ENCODE measurements at places on chromosomes 3 and 15. TPM values are rescaled to one million over a fixed set of nuclear protein-coding genes. Genes with fewer than 3 reads are reported as not detected.

DNA sequence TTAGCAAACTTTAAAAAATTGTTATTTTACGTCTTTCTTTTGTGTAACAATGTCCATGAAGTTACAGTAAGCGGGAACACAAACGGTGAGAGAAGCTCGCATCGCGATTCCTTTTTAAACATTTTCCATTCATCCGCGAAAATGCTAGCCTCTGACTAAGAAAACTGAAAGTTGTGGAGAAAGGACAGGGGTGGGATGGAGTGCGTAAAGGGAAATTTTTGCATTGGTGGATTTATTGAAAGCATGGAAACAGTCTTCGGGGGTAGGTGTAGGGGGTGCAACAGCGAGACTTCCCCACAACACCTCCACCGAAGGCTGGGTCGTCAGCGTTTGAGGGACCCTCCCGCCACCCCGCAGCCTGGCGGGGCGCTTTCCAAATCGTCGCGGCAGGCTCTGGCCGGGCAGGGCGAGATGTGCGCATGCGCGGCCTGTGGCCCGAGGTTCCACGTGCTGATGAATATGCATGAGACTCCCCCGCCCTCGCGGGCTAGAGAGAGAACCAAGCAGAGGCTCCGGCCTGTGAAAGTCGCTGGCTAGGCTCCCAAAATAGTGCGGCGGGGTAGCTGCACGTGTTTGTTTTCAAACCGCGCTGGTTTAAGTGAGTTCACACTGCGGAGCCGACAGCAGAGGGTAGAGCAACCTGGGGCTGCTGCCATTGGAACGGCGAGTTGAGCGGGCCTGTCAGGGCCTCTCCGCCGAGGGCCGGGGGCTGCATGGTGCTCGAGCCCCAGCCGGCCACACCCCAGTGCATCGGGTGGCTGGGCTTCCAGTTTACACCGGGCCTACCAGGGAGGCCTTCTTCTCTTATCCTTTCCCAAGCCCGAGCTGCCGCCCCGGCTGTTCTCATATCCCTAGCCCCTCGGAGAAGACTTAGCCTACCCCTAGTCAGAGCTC is 9.9 kb downstream of the ZIC1 start:
- peak overlapping the region; percentile 40 for H3K4me3 ChIP-seq
- peak; percentile 65 for DNase-seq
- no peak overlapping the region for H3K27ac ChIP-seq

Gene TM2D3
- 71.6 TPM for polyA plus RNA-seq

- no peaks in the 10 kb centered on the region for H3K27me3 ChIP-seq
- H3K4me1 ChIP-seq: no peaks in the 10 kb centered on the region
- no peak for DNase-seq
Observed at GRCh38 chr3:136211547-136211946, 15.4 kb upstream of the MSL2 start.

DNA sequence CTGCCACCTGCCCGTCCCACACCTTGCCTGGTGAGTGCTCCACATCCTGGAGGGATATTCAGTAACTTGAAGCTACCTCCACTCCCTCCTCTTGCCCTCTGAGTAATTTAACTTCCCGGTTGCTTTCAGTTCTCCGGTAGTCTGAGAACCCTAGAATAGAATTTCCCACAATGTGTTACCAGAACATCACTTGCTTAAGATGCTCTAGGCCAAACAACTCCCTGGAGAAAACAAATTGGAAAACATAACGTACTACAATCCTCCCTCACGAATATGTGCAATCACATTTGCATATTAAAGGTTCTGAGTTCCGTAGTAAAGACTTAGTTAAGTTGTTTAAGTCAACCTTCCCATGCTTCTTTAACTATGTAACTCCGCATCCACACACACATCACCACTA is 44.8 kb downstream of the SLCO2A1 start:
- H3K4me1 ChIP-seq: no peaks in the 10 kb centered on the region
- H3K4me3 ChIP-seq: no peak overlapping the region
- H3K27me3 ChIP-seq: no peaks in the 10 kb centered on the region
- H3K27ac ChIP-seq: no peak overlapping the region

Gene SMCO1
- not detected for polyA plus RNA-seq

GRCh38 chr3:161549261-161549660 is 52.7 kb downstream of the OTOL1 start:
- H3K27me3 ChIP-seq: no peaks in the 10 kb centered on the region
- no peaks in the 10 kb centered on the region for H3K4me1 ChIP-seq
- H3K27ac ChIP-seq: no peak overlapping the region
- DNase-seq: no peak

Gene TGFBR2
- polyA plus RNA-seq: 58.9 TPM

Gene ZDHHC3
- polyA plus RNA-seq: 60.7 TPM

Gene FOXL2
- polyA plus RNA-seq: not detected

DNA sequence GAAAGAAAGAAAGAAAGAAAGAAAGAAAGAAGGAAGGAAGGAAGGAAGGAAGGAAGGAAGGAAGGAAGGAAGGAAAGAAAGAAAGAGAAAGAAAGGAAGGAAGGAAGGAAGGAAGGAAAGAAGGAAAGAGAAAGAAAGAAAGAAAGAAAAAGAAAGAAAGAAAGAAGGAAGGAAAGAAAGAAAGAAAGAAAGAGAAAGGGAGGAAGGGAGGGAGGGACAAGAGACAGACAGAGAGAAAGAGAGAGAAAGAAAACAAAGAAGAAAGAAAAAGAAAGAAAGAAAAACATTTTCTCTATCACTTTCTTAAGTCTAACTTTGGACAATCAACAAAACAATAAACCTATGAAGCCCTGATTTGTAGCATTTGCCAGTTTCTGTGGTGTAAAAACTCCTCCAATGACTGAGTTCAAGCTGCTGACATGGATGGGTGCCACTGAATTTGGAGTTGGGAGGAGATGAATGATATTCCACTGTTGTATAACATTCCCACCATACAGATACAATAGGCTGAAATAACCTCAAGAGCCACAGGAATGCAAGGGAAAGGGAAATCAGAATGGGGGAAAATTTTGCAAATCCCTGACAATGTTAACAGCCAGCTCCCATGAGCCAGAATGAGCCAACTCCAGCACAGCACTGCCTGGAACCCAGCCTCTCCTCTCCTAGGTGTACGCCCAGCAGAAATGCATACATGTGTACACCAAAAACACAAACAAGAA is 15.0 kb upstream of the RTP3 start:
- no peaks in the 10 kb centered on the region for H3K27me3 ChIP-seq
- H3K36me3 ChIP-seq: no peaks in the 10 kb centered on the region
- no peak for DNase-seq
- no peaks in the 10 kb centered on the region for H3K4me1 ChIP-seq
- H3K27ac ChIP-seq: no peak overlapping the region

GRCh38 chr3:48727511-48727910 is 10.5 kb upstream of the IP6K2 start:
- no peaks in the 10 kb centered on the region for H3K4me1 ChIP-seq
- H3K27ac ChIP-seq: no peak overlapping the region
- no peak for DNase-seq
- no peaks in the 10 kb centered on the region for H3K36me3 ChIP-seq

- H3K4me3 ChIP-seq: no peak overlapping the region
- peaks cover 3% of the 10 kb centered on the region for H3K4me1 ChIP-seq
- H3K27ac ChIP-seq: no peak overlapping the region
- no peaks in the 10 kb centered on the region for H3K27me3 ChIP-seq
- H3K36me3 ChIP-seq: peaks cover 61% of the 10 kb centered on the region
Observed at GRCh38 chr15:36970522-36970921, 129.8 kb downstream of the MEIS2 start.

DNA sequence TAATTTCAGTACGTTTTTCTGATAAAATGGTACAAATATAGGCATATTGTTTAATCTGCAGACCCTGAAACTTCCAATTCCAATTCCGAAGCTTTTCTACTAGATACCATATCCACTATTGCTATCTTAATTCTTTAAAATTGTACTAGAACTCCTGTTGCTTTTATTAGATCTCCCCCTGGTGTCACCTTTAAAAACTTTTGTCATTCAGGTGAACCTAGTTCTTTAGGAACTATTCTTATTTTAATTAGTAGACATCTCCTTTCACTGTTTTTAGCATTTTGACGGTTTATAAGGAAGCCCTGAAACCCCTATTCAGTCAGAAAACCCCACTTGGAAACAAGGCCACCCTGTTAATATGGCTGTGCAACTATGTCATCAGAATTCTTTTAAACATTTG is 22.3 kb downstream of the C2CD4B start:
- no peaks in the 10 kb centered on the region for H3K4me1 ChIP-seq
- H3K27ac ChIP-seq: no peak overlapping the region
- H3K27me3 ChIP-seq: no peaks in the 10 kb centered on the region
- no peaks in the 10 kb centered on the region for H3K36me3 ChIP-seq
- no peak for DNase-seq

DNA sequence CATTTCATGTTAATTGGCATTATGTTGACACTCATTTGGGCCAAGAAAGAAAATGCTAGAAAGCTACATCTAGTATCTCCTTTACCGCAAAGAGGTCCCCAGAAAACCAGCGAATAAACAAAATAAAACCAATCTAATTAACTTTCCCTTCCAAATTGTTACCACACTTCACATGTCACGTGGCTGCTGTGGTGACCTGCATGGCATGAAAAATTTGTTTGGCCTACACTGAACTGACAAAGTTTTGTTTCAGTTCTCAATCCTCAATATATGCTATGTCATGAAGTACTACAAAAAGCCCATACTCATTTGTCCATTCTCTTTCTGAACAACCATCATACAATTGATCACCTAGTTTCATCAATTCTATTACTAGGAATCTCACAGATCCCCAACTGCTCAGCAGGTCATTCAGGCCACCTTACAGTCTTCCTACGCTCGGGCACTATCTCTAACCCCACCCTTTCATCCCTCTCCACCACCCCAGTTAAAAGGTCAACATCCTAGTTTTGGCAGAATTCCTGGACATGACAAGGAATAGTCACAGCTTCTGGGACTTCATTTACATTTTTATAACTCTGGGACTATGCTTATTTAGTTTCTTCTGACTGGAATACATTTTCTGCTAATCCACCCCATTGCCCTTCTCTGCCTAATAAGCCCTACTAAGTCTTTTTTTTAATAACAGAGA is 480.4 kb downstream of the IGSF11 start:
- H3K4me1 ChIP-seq: no peaks in the 10 kb centered on the region
- H3K36me3 ChIP-seq: no peaks in the 10 kb centered on the region
- no peak overlapping the region for H3K27ac ChIP-seq

DNA sequence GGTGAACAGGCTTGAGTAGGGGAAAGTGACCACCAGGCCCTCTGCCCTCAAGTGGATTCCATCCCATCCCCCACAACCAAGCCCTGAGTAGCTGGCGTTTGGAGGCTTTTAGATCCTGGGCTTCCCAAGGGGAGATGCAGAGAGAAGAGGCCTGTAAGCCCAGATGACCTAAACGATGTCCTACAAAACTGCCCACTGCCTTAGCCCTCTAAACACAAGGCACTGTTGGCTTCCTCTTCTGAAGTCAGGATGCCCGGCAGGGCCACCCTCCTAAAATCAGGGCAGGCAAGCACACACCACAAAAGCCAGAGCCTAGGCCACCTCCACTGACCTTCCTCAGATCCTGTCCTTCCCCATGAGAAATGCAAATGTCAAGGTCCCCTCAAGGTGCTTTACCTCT is 68.6 kb downstream of the ADCY5 start:
- no peaks in the 10 kb centered on the region for H3K36me3 ChIP-seq
- no peak overlapping the region for H3K27ac ChIP-seq
- DNase-seq: no peak
- peaks cover 6% of the 10 kb centered on the region for H3K27me3 ChIP-seq

- no peak overlapping the region for H3K4me3 ChIP-seq
- H3K4me1 ChIP-seq: no peaks in the 10 kb centered on the region
- no peak overlapping the region for H3K27ac ChIP-seq
- no peak for DNase-seq
- H3K36me3 ChIP-seq: no peaks in the 10 kb centered on the region
Observed at GRCh38 chr3:175475765-175476164, 616.6 kb downstream of the NAALADL2 start.

DNA sequence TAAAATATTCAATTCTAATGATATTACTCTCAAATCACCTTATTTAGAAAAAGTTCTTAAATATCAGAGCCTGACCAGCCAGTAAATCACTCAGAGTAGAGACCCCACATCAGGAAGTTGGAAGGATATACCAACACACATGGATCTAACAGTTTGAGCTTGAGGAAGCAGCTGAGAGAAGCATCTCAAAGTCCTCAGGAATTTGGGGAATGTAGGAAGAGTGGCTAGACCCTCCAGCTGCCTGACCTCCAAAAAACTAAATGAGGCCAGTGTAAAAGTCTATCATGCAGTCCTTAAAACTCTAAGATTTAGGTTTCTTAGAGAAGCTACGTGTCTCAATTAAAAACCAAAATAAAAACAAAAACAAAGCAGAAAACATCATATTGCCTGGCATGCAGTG is 55.4 kb downstream of the SETD2 start:
- H3K27me3 ChIP-seq: no peaks in the 10 kb centered on the region
- H3K36me3 ChIP-seq: peaks cover 45% of the 10 kb centered on the region
- no peak overlapping the region for H3K4me3 ChIP-seq
- H3K4me1 ChIP-seq: peaks cover 2% of the 10 kb centered on the region
- H3K27ac ChIP-seq: no peak overlapping the region
- no peak for DNase-seq

Gene BFSP2
- polyA plus RNA-seq: not detected

- DNase-seq: no peak
- H3K27me3 ChIP-seq: no peaks in the 10 kb centered on the region
- no peaks in the 10 kb centered on the region for H3K36me3 ChIP-seq
- H3K27ac ChIP-seq: no peak overlapping the region
- no peak overlapping the region for H3K4me3 ChIP-seq
Observed at GRCh38 chr3:175620093-175620492, 761.0 kb downstream of the NAALADL2 start.

Gene AZI2
- 32.7 TPM for polyA plus RNA-seq

Gene DNAJC19
- 35.6 TPM for polyA plus RNA-seq

- no peaks in the 10 kb centered on the region for H3K36me3 ChIP-seq
- no peak overlapping the region for H3K4me3 ChIP-seq
- no peak overlapping the region for H3K27ac ChIP-seq
Observed at GRCh38 chr3:135792174-135792573, 173.4 kb upstream of the PPP2R3A start.

Gene VWA5B2
- polyA plus RNA-seq: 0.19 TPM

Data from SK-N-SH (cell line).